ENCODE measurements at places on chromosomes 16 and 17.
A peak's percentile ranks its signal among the peaks of the same experiment; 100 is the strongest.

DNA sequence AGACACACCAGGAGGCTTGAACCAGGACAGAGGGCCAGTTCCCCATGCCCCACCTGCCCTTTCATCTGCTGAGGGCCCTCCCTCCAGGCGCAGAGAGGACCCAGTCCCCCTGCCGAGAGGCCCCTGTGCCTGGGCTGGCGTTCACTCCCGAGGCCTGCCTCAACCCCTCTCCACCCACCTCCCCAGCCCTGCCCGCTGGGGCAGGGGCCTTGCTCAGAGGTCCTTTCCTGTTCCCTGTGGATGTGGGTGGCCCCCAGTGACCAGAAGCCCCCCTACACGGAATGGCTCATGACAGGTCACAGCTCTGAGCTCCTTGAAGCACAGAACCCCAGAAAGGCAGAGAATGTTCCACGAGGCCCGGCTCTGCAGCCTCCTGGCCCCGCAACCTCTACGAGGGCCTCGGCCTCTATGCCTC is 6.7 kb downstream of the TMC6 start:
- DNase-seq = no peak

GRCh38 chr17:65312718-65313377 is 175.7 kb downstream of the RGS9 start:
- no peak for DNase-seq

GRCh38 chr17:9208381-9209105 is 187.2 kb downstream of the NTN1 start:
- no peak for DNase-seq

- no peak for DNase-seq
These were observed 109.2 kb downstream of the CCT6B start for GRCh38 chr17:34851961-34852540.

DNA sequence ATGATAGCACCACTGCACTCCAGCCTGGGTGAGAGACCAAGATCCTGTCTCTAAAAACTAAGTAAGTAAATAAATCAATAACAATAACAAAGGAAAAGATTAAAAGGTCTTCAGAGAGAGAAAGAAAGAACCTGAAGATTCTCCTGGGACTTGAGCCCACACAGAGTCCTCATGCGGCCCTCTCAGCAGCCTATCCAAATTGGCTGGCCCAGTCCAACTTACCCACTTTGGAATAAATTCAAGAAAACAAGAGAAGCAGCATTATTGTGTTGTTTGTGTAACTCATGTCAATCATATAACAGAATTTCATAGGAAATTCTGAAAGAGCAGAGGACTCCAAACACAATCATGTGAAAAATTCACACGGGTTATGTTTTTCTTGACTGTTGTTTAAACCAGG is 3.8 kb downstream of the SLX4 start:
- DNase-seq = no peak

DNA sequence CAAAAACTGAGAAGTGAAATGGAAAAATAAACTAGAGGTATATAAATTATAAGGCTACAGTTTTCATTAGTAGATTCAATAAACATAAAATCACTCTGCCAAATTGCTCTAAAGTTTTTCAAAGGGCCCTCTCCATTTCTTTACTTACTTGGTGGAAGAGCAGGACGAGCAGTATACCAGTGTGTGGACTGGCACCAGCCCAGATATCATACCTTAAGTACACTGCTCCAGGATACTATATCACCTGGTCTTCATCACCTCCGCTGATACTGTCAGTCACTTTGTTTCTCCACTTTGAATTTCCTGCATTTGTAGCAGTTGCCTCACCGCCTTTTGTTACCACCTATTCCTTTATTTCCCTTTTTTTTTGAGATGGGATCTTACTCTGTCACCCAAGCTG is 37.6 kb downstream of the MAP3K3 start:
- no peak for DNase-seq

DNA sequence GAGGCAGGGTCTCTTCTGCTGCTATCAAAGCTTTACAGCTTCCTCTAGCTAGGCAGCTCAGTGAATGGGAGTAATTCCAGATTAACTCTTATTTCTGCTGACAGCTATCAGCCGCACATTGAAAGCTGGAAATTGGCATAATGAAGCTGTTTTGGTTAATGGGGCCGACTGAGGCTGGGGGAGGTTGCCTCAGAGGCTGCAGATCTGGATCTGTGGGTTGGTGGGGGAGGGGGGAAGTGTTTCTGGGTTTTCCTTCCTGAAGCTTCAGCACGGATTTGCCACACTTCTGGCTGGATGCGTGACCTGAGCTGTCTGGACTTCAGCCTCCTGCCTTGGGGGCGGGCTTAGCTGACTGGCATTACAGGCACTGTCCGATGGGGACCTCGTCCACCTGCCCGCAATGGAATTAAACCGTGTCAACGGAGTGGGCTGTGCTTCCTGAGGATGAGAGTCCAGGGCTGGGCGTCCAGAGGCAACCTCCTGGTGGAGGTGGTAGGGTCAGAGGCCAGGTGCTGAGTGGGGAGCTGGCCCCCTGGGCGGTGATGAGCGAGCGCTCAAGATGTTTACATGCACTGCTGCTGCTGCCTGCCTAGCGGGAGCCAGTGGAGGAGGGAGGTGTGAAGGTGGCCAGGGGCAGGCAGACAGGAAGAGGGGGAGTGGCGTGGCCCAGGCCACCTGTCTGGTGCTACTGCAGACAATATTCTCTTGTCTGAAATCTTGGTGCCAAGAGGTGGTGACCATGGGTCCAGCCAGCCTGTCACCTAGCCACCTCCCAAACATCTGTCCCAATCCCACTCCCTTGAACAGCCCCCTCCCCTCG is 6.7 kb upstream of the ABCC3 start:
- DNase-seq = no peak

GRCh38 chr17:68356520-68356919 is 65.2 kb downstream of the ARSG start:
- peak; percentile 47 for DNase-seq

GRCh38 chr16:53216798-53217197 is 162.0 kb downstream of the CHD9 start:
- DNase-seq = no peak

GRCh38 chr17:42964161-42964932 is at the start of gene AARSD1:
Gene AARSD1 (minus strand): TSS chr17:42964454. CDS start chr17:42964440, 14 bp downstream.
- peak; percentile 86 for DNase-seq

GRCh38 chr17:57355090-57355859 is 99.0 kb downstream of the MSI2 start:
- no peak for DNase-seq

DNA sequence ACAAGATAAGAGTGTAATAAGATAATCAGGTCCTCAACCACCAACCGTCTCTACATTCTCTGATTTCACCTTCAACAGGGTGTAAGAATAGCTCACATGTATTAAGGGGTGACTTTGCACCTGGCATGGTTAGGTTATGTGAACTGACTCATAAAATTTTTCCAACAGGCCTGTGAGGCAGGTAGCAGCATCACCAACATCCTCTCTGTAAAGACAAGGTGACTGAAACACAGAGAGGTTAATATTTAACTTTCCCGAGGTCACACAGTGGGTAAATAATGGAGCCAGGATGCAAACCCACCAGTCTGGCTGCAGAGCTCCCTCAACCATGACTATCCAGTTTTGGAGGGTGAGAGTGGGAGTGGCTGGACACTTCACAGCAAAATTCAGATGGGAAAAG is 317.2 kb downstream of the C16orf95 start:
- no peak for DNase-seq

GRCh38 chr16:48879223-48880122 is 269.5 kb upstream of the N4BP1 start:
- no peak for DNase-seq

GRCh38 chr16:30785126-30786106 is 1.6 kb downstream of the ZNF629 start:
- DNase-seq = no peak

GRCh38 chr16:10150906-10151305 is 31.3 kb downstream of the GRIN2A start:
- no peak for DNase-seq

- DNase-seq = no peak
These were observed 19.9 kb upstream of the ATP2C2 start for GRCh38 chr16:84348386-84348888.

GRCh38 chr17:4001048-4001590 is 36.9 kb upstream of the ATP2A3 start:
- DNase-seq = no peak

DNA sequence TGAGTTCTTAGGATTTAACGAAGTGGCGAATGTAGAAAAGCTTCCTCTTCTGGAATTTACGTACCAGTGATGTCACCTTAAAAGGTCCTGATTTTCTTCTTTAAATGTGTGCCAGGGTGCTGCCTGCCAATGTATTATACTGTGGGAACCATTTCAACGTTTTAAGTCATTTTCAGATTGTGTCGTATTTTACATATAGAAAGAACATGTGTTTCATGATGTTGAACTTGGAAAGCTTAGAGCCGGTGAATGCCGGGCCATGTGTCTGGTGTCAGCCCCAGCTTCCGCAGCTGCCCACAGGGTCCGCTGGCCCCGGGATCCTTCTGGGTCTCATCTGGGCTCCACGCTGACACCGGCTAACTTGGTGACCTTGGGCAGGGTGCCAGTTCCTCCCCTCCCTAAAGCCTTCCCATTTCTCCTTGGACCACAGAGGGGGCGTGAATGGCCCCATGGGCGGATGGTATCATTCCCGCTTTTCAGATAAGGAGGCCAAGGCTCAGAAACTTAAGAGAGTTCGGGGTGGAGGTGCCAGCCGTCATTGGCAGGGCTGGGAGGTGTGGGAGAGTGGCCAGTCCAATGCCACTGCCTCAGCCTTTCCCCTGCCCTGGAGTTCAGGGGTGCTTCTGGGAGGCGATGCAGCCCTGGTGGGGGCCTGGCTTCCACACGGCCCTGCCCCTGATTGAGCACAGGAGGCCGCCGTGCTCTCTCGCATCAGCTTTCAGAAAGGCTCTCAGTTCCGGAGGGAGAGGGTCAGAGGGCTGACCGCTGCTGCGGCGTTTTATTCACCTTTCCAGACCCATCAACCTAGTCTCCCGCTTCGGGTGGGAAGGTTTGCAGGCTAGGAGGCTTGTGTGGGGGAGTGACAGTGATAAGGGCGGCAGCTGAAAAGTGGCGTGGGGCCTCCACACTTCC is 68.8 kb upstream of the CIBAR2 start:
- DNase-seq = no peak

GRCh38 chr17:31549121-31549524 is 157.6 kb downstream of the RAB11FIP4 start:
- no peak for DNase-seq

DNA sequence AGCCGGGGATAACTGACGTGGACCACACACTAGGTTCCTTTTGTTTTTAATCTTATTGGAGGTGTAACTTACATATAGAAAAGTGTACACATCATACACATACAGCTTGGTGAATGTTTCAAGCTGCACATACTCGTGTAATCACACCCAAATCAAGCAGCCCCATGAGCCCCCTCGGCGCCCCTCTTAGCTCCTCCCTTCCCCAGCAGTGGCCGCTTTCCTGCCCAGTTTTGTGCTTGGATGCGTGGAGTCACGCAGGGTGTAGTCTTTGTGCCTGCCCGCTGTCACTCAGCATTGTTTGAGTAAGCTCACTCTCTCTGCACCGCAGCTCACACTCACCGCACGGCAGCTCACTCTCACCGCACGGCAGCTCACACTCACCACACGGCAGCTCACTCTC is 151.7 kb upstream of the CHMP6 start:
- DNase-seq = no peak

DNA sequence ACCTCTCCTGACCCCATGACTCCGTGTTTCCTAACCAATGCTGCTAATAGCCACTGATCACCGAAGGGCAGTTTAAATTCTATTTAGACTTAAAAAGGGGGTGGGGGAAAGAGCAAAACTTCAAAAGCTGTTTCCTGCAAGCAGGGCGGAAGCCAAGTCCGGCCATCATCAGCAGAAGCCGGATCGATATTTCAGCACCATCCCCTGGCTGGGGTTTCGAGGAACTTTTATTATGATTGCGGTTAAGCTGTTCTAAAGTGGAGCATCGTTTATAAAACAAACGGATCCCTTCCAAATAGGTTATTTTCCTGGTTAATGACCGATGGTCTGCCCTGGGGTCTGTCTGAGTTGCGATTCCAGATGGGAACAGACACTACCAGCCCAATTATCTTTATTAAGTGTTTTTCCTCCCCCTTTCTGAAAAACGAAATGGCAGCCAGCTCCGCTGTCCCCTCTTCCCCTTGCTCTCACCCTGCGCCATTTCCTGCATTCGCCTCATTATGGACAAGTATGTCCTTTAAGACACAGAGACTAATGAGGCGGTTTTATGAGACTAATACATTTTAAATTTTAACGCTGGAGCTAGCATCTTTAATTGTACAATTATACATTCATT is 76.1 kb upstream of the IRX3 start:
- DNase-seq = no peak

GRCh38 chr17:5237541-5238016 is 2.9 kb upstream of the SCIMP start:
- DNase-seq = peak; percentile 41

DNA sequence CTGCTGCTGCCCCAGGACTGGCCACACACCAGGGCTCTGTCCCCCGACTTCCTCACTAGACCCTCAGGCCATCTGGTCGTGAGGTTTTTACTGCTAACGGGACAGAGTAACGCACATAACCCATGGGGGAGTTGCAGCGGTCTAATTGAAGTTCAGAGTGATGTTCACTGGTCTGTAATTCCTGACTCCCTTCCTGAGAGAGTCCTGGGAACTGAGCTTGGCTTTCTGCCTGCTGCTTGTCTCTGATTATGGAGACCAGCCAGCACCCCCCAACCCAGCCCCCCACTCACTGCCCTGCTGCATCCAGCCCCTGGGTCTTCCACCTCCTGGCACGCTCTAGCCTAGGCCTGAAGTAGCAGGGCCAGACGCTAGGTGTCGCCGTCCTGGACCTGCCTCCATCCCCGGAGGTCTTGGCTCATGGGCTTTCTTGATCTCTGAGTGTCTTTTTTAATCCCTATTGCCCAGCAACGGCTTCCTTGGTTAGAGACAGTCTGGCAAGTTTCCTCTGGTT is 192.9 kb downstream of the CCDC182 start:
- DNase-seq = no peak

DNA sequence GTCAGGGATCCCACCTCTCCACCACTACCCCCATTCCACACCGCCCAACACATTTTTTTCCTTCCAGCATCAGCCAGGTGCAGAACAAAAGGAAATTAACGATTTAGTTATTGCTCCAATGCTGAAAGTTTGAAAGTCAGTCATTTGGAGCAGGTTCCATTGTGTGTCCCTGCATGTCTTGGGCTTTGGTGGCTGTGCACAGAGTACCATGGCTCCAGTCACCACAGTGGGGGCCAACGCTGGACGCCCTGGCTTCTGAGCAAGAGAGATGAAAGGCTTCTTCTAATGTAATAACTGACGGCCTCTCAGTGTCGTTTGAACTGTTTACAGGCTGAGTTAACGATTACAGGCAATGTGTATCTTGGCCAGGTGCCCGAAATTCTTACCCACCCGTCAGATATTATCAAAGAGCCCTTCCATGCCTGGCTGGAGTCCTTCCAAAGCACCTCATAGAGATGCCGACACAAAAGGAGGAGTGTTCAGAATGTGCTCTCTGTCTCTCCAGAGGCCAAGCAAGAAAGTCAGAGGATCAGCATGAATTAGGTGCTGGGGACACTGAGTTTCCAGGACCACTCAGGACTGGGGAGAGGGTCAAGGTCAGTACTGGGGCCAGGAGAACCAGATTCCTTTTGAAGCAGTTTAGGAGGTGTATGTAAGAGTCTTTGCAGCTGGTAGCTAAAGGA is 25.9 kb downstream of the RNF43 start:
- no peak for DNase-seq

GRCh38 chr16:648781-649589 is at the start of gene WDR90:
Gene WDR90 (plus strand): TSS chr16:649365. CDS start chr16:649417, 52 bp downstream.
- peak; percentile 91 for DNase-seq

GRCh38 chr17:3532106-3532858 is 25.3 kb downstream of the TRPV3 start:
- DNase-seq = no peak

- no peak for DNase-seq
These were observed 63.7 kb upstream of the AKTIP start for GRCh38 chr16:53566552-53567245.

GRCh38 chr17:72255481-72255880 is 134.7 kb downstream of the SOX9 start:
- DNase-seq = no peak

All from stimulated activated CD4-positive, alpha-beta T cell treated with anti-CD3 and anti-CD28 coated beads, Interleukin-15, amount 100 ng/mL, for 48 hours (primary cell).